Peyer's patch (tissue), 4 donors: ENCODE measurements at places on chromosomes 12 and 14. TPM values are rescaled to one million over a fixed set of nuclear protein-coding genes. Genes with fewer than 3 reads are reported as not detected.

Gene PSMB5
- 49.6 TPM for total RNA-seq

Gene PLEKHD1
- total RNA-seq: not detected

Gene HCAR1
- total RNA-seq: not detected

Gene SLC6A12
- total RNA-seq: not detected
